SK-MEL-5 (cell line): ENCODE measurements at places on chromosomes 6 and 20. TPM values are rescaled to one million over a fixed set of nuclear protein-coding genes. Genes with fewer than 3 reads are reported as not detected.
A peak's percentile ranks its signal among the peaks of the same experiment; 100 is the strongest.

- DNase-seq, result no peak
These were observed at the start of gene TNFRSF6B for GRCh38 chr20:63696628-63697356. Gene TNFRSF6B (plus strand): TSS chr20:63696652. CDS start chr20:63696768, 116 bp downstream.

GRCh38 chr6:27672113-27672799 is 199.4 kb upstream of the ZNF184 start:
- DNase-seq, result peak; percentile 97

Gene ARMC12
- 0.35 TPM in 1 of 2 replicates, not detected in the other for total RNA-seq

Gene SEMG1
- total RNA-seq, result not detected in 2 replicates

DNA sequence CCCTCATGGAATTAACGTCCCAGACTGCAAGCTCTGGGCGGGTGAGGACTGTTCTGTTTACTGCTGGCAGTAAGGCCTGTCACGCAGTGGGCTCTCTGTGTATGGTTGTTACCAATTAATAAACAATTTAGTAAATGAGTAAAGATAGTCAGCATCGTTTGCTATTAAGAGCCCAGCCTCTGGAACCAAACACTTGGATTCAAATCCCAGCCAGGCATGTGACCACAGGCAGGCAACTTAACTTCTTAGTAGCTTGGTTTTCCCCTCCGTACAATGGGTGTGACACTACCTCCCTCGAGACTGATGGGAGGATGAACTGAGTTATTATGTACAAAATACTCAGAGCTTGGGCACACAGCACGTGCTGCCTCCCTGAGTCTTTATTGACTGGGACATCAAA is 137.7 kb upstream of the ARMC2 start:
- DNase-seq, result no peak

Gene SNPH
- total RNA-seq, result 9.4 and 10.7 TPM in 2 replicates

Gene GPX6
- total RNA-seq, result not detected in 2 replicates

GRCh38 chr6:22112461-22112860 is 184.4 kb downstream of the PRL start:
- DNase-seq, result peak; percentile 33

- DNase-seq, result peak; percentile 8
These were observed 656.1 kb downstream of the COL12A1 start for GRCh38 chr6:74549746-74550145.

Gene SIM1
- total RNA-seq, result not detected in 2 replicates

DNA sequence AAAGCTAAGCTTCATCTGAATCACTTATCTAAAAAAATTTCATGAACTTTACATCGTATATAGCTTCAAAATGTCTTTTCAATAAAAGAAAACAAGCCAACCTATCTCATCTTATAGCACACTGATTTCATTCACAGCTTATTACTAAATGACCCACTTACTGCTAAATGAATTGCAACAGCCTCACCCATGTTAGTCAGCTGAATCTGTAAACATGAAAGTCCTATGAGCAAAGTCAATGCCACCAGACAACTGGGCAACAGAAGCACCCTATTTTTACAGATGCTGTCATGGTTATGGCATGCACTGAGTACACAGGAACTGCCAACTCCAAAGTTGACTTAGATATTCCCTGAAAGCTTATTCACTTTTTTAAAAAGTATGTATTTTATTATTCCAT is 41.2 kb upstream of the DST start:
- no peak for DNase-seq

Gene CCN2
- total RNA-seq, result 1.8 and 3.1 TPM in 2 replicates

Gene HCK
- total RNA-seq, result not detected in 2 replicates

DNA sequence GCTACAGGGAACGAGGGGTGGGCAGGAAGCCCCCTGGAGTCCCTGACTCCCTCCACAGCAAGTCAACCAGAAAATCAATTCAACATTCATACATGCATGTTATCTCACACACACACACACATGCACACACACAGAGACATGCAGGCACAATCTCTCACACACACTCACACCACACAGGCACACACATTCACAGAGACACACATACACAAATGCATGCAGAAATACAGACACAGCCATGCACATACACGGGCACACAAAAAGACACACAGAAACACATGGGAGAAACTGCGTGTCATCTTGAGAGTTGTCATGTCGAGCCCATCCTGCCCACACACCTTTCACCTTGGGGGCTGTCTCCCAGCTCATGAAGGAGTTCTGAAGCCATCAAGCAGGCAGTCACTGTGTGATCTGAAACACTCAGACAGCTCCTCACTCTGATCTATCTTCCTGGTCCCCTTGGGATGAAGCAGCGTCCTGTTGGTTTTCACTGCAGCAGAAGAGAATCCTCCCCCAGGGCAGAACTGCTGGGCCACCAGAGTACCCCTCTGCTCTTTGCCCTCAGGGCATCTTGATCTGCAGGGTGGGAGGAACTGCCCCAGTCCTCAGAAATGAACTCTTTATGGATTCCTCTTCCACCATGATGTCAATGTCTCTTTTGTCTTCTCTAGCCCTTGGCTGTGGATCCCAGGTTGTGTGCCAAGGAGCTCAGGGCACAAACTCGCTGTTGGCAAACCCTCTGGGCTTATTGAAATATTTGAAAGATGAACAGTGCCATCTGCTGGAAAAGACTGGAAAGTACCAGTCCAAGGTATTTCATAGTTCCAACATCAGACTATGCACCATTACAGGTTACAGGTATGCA is 8.8 kb downstream of the RAET1L start:
- DNase-seq, result peak; percentile 65

Gene ROS1
- not detected in 2 replicates for total RNA-seq
